Activated CD8-positive, alpha-beta T cell treated with anti-CD3 and anti-CD28 coated beads for 36 hours (primary cell): ENCODE measurements at places on chromosomes 6 and 20.

DNA sequence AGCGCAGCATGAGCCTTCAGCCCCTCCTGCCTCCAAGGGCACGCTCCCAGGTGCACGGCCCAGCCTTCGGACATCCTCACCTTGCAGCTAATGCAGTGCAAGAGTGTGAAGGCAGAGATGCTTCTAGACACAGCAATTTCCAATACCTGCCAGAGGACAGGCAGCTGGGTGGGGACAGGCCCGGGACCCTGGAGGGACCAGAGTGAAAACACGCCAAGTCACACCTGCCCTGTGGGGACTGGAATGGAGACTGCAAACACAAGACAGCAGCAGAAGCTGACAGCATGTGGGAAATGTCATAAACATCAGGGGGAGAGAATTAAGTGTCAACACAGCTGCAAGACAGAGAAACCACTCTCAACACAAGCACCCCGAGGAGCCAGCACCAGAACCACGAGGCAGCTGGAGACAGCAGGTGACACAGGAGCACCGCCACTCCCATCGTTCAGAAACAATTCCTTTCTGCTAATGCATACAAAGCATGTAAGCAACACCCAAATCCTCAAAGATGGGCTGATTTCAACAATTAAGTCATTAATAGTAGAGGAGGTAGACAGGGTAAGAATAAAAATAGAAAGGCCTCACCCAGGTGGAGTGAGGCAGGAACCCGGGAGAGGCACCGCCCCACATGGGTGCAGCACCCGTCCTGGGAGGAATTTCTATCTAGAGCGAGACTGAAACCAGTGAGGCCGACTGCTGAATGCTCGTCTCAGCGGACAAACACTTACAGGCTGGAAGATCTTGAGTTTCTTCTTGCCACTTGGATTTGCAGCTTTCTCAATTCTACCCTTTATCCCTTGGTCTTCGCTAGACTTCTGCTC is 17.1 kb downstream of the DIDO1 start:
- DNase-seq, result no peak

- no peak for DNase-seq
Measured at GRCh38 chr20:41098703-41099250, 38.6 kb upstream of the PLCG1 start.

DNA sequence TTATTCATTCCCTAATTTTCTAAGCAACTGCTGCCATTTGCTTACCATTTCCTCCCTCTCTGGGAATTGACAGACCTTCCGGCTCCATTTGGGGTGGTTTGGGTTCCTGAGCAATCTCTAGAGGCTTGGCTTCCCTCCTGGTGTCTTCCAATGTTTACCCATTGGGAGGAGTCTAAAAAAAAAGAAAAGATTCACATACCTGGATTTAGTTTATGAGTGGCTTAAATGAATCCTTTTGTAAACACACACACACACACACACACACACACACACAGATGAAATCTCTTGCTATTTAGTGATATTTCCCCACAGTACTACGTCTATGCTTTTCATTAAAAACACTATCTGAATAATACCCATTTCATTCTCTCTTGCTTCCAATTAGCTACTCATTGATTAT is 48.3 kb upstream of the TRAF3IP2 start:
- DNase-seq, result no peak

GRCh38 chr6:149248693-149249369 is 68.7 kb upstream of the TAB2 start:
- peak; percentile 47 for DNase-seq

DNA sequence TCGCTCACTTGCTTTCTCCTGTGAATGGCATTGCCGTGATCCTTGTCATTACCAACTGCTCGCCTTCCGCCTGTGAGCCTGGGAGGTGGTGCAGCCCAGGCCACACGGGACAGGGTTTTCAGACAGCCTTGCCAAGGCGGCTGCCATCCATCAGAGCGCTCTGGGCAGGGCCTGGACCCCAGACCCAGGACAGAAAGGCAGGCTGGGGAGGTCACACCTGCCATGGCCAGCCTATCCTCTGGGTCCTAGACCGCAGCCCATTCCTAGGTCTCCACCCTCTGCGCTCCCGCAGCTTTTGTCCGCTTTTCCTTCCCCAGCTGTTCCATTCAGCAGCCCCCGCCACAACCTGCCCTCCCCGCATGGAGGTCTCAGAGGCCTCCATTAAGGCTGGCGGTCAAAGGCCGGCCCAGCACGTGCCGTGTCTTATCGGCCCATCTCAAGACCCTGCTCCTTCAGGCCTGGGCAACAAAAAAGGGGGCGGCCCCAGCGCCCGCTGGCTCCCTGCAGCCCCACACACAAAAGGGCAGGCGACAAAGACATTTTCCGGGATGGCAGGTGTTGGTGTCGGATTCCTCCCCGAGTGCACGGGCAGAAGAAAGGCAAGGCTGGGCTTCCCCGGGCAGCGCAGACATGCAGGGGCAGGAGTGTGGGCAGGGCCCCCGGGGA is 28.1 kb downstream of the INSM1 start:
- DNase-seq, result no peak

DNA sequence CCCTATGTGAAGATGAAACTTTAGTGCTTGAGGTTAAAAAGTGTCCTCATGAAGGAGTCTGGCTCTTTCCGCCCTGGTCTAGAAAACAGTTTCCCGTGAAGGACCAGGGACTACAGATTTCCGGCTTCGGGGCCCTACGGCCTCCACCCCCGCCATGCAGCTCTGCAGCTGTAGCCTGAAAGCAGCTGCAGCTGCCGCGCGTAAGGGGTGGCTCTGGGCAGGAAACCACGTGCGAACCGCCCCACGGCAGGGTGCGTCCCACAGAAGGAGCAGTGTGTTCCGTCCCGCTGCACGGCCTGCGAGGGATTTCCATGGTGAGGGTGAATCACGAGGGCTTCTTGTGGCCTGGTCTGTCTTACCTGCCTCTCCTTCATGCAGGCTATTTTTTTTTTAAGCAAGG is 117.0 kb downstream of the ERMARD start:
- DNase-seq, result peak; percentile 83

DNA sequence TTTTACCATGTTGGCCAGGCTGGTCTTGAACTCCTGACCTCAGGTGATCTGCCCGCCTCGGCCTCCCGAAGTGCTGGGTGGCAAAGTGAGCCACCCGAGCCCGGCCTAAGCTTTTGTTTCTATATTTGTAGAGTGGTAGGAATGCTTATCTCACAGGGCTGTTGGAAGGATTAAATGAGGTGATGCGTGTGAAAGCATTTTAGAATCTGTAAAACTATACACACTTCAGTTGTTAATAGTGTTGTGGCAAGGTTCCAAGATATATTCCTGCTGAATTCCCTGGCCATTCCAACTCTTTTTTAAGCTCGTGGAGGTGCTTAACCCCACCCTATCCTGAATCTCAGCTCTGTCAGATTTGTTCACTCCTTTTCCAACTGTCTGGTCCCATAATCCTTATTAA is 89.9 kb upstream of the AKIRIN2 start:
- no peak for DNase-seq

DNA sequence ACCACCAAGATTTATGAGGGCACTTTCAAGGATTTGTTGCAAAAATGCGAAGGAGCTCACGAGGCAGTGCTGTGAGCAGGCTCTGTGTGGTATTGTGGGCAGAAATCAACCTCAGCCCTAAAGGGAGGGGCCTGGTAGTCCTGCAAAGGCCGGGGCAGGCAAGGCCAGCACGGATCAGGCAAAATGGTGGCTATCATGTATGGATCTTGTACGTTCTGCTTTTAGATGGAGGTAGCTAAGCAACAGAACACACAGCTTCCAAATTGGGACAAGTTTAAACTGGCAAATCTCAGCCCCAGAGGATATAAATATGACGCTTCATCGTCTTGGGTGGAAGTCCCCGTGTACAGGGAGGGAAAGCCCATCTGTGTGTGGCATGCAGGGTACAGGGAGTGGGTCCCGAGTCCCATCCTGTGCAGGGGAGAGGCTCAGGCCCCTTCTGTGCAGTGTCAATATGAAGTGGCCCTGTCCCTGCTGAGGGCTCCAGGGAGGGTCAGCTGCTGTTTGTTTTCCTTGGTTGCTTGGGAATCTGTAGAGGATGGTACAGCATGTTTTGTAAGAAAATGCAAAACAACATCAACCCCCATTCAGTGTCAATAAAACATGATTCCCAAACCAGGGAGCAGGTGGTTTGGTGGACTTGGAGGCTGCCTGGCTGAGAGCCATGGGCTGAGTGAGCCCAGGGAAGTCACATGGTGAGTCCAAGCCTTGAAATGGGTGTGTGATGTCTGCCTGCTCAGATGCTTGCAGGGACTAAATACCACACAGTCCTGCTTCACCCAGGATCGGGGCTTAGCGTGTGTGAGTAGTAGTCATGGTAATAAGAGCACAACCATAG is 113.0 kb downstream of the SYCP2 start:
- no peak for DNase-seq

DNA sequence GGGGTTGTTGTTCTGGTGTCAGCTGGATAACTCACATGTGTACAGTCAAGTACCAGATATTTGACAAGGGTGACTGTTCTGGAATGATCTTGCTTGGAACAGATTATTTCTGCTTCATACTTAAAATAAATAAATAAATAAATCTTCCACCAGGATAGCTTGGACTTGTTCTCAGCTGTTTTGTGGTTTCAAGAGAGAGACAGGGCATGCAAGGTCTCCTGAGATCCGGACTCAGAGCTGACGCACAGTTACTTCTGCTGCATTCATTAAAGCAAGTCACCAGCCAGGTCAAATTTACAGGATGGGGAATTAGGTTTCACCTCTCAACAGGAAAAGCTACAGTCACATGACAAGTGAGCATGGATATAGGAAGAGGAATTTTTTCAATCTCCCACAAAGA is 285.0 kb upstream of the SPTLC3 start:
- DNase-seq, result no peak

DNA sequence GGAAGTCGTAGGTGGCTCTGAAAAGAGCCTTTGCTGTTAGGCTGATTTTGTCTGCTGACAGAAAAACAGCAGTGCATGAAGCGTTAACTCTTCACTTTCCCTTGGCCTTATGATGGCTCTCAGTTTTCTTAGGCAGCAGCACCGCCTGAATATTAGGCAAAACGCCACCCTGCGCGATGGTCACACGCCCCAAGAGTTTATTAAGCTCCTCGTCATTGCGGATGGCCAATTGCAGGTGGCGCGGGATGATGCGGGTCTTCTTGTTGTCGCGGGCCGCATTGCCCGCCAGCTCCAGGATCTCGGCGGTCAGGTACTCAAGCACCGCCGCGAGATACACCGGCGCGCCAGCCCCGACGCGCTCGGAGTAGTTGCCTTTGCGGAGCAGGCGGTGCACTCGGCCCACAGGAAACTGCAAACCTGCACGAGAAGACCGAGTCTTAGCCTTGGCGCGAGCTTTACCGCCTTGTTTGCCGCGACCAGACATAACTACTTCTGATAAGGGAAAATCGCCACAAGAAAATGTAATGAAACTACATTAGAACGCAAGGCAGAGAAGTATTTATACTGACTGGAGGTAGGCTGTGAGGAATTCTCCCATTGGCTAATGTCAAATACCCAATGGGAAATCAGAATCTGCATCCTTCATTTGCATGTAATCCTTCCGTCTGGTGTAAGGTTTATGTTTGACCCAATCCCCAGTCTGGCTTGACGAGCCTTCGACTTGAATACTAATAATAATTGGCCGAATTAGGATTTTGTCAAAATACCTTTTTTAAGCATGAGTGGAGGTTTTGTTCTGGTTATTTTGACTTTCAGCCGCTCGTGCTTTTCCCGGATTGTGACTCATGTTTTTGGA is 53.9 kb upstream of the HFE start:
- DNase-seq, result peak; percentile 81

DNA sequence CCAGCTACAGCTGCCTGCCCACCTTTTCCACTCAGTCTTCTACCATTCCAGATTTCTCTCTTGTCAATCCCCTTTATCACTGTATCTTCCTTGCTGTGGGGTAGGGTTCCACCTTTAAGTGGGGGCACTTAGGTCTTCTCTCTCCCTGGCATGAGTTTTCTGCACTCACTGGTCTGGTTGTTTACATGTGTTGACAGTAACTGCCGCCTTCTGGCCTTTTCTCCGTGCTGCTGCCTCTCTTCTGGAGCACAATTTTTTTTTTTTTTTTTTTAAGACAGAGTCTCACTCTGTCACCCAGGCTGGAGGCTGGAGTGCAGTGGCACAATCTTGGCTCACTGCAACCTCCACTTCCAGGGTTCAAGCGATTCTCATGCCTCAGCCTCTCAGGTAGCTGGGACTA is 12.0 kb downstream of the RNF114 start:
- no peak for DNase-seq

DNA sequence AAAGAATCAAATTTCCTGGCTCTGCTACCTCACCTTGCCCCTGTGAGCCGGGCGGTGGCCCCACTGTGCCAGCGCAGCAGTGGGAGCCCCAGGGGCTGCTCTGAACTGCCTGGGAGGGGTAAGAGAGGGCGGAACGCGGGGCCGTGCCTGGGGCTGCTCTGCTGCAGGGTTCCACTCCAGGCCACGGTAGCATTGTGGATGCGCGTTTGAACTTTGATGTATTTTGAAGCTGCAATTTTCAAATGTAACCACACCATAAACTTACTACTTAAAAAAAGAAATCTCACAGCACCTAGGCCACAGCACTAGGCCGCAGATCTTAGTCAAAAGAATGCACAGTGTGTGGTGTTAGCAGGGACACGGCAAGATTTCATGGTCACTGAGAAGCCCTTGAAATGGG is 57.5 kb downstream of the PRDM1 start:
- peak; percentile 37 for DNase-seq

GRCh38 chr6:134979142-134979541 is 29.2 kb upstream of the ALDH8A1 start:
- peak; percentile 77 for DNase-seq

DNA sequence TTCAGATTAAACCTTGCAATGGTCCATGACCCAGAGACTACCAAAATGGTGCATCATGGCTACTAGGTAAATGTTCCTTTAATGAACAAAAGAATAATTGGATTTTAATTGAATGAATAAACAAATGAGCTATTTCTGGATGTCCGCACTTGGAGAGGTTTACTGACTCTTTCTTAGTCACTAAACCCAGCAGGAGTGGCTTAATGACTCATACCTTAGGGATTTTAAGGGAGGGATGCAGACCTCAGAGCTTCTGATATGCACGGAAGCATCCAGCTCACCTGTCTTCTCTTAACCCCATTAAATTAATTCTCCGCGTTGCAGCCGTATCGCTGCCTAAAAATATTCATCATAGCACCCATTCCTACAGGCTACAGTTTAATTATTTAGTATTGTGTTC is 970.0 kb upstream of the SLC35B3 start:
- no peak for DNase-seq

- no peak for DNase-seq
Measured at GRCh38 chr6:155377061-155377460, 62.8 kb upstream of the TFB1M start.

- no peak for DNase-seq
Measured at GRCh38 chr6:165232731-165233488, 76.5 kb downstream of the C6orf118 start.

GRCh38 chr6:149046822-149047246 is 270.7 kb upstream of the TAB2 start:
- peak; percentile 51 for DNase-seq
